AG08396 (cell line): ENCODE measurements at places on chromosomes 2 and 18.

DNA sequence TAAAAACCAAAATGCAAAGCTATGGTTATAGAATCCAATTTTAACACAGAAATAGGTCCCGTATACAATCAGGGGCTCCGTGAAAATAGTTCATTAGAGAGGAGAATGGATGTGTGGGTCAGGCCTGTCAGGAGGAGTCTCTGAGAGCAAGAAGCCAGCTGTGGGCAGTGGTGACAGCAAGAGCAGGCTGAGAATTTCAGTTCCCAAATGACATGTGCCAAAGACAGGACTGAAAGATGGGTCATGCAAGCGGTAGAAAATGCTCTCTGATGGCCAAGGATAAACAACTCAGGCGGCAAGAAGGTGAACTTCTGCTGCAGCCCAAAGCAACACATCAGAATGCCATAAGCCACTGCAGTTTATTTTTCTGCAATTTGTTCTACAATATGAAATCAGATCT lies 100.4 kb downstream of the CCDC141 start:
- no peak for DNase-seq

- no peak for DNase-seq
Measured at GRCh38 chr2:54012538-54013141, 41.8 kb upstream of the PSME4 start.

- no peak for DNase-seq
Measured at GRCh38 chr2:67772216-67773170, 290.3 kb downstream of the C1D start.

DNA sequence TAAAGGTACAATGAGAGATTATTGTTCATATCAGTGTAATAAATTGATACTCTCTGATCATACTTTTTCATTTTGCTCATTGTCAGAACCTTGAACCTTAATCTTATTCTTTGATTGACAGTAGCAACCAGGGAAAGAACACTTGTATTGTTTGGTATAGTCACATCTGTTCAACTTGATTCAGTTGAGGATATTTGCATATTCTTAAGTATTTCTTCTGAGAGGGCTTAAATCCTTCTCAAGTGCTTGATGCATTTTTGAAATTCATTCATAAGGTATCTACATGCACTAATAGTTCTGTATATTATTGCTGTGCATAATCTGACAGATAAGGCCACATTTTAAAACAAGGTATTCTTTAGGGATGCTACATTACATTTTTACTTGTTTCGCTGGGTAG lies 118.9 kb downstream of the EHBP1 start:
- no peak for DNase-seq

DNA sequence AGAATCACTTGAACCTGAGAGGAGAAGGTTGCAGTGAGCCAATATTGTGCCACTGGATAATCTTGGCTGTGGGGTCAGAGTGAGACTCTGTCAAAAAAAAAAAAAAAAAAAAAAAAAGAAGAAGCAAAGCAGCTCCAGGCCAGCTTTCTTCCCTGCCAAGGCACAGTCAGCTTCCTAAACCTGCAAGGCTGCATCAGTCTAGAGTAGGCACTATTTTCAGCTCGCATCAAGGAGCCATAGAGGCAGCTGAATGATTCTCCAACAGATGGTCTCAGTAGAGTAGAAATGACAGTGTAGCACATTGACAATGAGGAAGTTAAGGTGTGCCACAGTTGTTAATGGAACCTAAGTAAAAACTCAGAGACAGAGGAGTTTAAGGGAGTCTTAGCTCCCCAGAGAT lies 35.6 kb downstream of the BMP10 start:
- no peak for DNase-seq

DNA sequence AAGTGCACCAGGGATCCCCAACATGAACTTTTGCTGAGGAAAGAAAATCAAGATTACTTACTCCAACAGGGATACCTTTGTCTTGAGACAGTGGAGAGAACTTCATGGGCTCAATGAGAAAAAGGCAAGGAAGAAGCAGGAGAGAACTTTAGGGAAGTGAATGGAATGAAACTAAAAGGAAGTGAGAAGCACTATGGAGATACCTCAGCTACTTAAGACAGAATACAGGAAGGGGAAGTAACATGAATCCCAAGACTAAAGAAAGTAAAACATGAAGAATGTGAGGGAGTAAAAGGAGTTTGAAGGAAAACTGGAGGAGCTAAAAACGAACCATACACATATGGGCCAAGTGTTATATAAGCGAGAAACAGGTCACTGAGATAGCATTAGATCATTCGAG lies 32.4 kb upstream of the ACTR3 start:
- DNase-seq: no peak

DNA sequence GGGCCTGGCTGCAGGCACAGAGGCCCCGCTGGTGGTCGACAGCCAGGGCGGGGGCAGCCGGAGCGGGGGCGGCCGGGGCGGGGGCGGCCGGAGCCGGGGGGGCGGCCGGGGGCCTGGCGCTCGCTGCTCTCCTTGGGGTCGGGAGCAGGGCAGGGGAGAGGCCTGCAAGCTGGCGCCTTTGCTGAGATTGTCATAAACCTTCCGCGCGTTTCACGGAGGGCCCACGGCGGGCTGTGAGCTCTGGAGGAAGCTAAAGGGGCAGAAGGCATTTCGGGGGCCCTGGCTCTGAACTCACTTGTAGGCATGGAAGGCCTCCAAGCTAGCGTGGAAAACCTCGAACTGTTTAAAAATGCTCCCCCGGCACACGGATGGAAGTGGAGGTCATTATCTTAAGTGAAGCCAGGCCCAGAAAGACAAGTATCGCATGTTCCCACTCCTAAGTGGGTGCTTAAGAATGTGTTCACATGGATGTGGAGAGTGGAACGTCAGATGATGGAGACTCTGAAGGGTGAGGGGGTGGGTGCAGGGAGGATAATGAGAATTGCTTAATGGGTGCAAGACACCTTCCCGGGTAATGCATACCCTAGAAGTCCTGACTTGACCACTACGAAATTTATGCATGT lies 629 bp downstream of the PRELID3A start:
- DNase-seq: no peak

DNA sequence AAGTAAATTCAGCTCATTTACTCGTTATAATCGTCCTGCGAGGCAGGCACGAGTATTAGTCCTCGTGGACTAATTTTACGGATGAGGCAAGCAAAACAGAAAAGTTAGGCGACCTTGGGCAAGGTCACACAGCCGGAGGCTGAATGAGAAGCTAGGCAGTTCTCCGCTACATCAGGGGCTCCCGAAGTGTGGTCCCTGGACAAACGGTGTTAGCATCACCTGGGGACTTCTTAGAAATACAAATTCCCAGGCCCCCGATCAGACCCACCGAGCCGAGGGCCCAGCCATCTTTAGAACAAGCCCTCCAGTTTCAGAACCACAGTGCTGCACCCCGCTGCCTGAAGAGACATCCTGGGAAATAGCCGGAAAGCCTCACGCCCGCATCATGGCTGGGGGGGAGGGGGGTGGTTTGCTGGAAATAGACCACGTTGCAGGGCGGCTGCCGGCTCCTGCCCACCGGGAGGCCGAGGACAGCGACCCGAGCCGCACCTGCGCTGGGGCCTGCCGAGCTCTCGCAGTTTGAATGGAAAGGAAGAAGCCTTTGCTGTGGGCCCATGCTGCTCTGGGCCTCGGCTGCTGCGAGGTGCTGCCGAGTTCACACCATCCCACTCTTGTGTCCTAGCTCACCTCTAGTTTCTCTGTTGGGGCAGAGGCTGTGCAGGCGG lies 72.2 kb downstream of the TFCP2L1 start:
- no peak for DNase-seq

DNA sequence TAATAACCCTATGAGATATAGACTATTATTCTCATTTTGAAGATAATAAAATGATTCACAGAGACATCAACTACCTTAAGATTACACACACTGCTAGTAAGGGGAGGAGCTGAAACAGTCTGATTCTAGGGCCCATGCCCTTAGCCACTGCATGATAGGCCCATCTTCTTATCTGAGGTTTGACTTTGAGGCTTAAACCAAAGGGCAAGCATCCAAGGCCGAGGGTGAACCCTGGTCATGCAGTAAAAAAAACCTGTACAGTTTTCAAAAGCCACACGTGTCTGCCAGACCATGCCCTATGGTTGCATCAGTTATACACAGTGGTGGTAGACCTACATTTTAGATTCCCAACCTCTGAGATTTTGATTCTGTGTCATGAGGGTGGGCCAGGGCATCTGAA lies 44.8 kb downstream of the POLE4 start:
- DNase-seq: no peak

DNA sequence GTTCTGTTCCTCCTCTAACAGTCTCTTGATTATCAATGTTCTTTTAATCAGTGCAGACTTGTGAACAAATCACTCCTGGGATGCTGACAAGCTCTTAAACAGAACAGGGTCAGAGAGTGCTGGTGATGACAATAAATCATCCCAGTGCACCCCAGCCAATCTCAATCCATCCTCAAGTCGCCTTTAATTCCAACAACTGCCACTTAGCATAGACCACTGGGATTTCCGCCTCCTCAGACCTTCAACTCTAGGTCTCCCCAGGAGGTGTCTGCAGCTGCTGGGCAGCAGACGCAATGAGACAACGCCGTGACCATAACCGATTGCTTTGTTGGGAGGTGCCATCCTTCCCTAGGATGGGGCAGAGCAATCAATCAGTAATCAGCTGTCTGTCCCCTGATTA lies 184.2 kb upstream of the ACAA2 start:
- DNase-seq: no peak

- DNase-seq: peak; percentile 12
Measured at GRCh38 chr18:6781796-6782195, 52.3 kb downstream of the ARHGAP28 start.

DNA sequence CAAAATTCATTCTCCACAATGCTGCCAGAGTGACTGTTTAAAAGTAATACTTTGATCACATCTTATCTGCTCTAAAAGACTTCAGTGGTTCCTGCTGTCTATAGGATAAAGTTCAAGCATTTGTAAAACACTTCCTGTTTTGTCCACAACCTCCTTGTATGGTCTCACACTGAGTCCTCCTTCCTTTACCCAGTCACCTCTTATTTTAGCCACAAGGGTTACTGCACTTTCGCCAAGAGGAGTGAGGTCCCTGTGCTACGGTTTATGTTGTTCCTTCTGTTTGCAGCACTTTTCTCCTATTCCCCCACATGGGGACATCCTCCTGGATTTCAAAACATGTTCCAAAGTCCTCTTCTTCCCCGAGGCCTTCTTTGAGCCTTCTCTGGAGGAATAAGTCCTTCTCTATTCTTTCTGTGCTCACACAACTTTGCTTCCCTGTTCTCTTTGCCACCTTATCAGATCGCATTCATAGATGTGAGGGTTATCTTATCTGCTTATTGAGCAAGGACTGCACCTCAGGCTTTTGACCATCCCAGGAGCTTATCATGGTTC lies 112.2 kb upstream of the NABP1 start:
- DNase-seq: no peak

DNA sequence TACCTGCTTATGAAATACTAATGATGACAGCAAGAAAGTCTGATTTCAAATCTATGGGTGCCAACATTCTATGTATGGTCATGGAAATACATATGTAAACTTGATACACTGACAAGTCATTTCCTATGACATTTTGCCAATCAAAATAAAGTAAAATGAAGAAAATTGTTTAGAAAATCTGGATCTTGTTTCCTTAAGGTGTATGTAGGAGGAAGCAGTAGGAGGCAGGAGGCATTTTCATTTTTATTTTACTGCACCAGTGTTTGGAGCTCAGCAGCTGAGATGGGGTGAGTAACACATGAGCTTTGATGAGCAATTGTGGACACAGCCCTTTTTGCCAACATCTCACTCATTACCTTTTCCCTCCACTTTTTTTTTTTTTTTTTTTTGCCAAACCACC lies 167.0 kb downstream of the AFF3 start:
- DNase-seq: peak; percentile 21

DNA sequence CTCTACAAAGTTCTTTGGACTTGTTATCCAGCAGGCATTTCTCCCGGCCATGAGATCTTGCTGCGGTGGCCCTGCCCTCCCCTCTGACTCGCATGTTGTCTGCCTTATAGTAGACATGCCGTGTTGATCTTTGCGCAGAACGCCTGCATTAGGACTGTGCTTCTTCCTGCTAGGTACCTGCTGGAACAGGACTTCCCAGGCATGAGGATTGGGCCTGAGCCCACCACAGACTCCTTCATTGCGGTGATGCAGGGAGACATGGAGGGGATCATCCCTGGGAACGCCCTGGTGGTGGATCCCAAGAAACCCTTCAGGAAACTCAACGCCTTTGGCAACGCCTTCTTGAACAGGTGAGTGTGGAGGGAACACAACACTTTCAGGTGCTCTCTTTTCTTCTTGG lies 10.1 kb downstream of the EHD3 start:
- DNase-seq: no peak

GRCh38 chr2:73020657-73021370 lies 50.7 kb downstream of the SFXN5 start:
- DNase-seq: peak; percentile 80

DNA sequence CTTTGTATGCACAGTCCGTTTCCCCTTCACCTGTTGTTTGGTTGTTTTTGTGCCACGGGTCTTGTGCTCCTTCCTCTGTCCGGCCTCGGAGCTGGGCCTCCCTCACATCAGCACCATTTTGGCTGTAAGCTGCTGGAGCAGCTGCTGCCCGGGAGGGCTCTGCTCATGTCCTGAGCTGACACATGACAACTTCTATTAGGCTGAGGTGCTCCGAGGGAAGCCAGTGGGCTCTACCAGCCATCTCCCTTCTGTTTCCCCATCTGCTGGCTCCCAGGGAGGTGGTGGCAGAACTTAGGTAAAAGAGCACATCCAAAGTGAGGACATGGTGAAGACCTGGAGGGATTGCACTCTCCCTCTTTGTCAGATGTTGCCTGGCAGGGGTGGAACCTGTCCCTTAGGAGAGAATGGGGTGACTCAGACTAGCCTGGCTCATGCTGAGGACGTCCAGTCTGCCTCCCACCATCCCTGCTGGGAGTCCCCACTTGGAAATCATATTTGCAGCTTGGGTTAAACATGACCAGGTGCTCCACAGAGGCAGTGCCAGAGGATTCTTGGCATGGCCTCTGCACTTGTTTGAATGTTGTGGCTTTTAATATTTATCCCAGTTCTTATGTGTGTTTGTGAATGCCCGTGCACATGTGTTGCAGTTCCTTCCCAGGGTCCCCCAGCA lies 49.8 kb upstream of the TNP1 start:
- DNase-seq: no peak

DNA sequence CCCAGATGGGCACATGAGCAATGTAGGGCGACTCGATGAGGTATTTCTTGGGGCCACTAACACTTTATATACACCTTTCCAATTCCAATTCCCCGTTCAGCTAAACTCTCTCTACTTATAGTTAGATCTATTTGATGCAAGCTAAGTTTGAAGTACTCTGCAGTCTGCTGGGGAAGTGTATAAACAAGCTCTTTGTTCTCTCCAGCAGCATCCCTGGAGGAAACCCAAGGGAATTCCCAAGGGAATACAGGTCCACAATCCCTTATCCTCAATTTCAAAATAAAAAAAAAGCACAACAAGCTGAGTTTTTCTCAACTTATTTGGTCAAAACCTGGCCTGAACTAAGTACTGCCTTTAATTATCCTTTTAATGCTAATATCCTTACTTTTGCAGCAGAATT lies 433.3 kb downstream of the NBAS start:
- no peak for DNase-seq

- no peak for DNase-seq
Measured at GRCh38 chr2:109467701-109468100, 146.1 kb downstream of the SEPTIN10 start.

- no peak for DNase-seq
Measured at GRCh38 chr18:4639628-4640310, 184.7 kb upstream of the DLGAP1 start.

- peak; percentile 66 for DNase-seq
Measured at GRCh38 chr2:127695491-127696472, 5.5 kb upstream of the SFT2D3 start.
